COR-L47 (cell line): ENCODE measurements at places on chromosomes 3 and 15.

- peak; percentile 39 for DNase-seq
Observed at GRCh38 chr15:57866149-57866736, 159.7 kb downstream of the POLR2M start.

GRCh38 chr3:4495294-4496086, 2.3 kb downstream of the ITPR1 start:
- no peak for DNase-seq

- no peak for DNase-seq
Observed at GRCh38 chr3:123941121-123941520, 19.9 kb downstream of the CCDC14 start.

GRCh38 chr3:110568246-110568645, 503.4 kb upstream of the NECTIN3 start:
- DNase-seq, result no peak
